ENCODE measurements at places on chromosomes 12 and 14.

- no peak for DNase-seq
These were observed 99.2 kb downstream of the VEZT start for GRCh38 chr12:95316798-95317197.

GRCh38 chr12:12392413-12392812, 35.5 kb downstream of the BORCS5 start:
- DNase-seq = no peak

DNA sequence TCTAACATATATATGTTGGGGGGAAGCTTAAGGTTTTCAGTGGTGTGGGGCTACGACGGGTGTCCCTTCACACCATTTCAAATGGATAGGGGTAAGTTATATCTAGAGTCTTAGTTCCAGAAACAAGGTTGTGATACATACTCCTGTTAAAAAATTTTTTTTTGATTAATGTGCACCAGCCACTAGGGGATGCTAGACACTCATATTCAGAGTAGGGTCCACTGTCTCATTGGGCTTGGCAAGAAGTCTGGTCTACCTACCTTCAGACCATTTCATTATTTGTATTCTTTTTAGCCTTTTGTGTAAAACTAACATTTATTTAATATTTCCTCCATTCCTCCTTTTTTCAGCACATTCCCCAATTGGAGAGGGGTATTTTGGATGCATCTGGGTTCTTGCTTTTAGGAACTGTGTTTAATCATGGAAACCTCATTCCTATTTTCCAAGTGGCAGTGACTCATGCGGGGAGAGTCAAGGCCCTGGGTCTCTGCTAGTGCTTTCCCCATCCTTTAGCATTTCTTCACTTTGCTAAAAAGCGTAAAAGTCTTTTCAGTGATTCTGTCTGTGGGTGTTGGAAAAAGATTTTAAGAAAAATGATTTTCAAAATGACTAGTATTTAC, 33.4 kb downstream of the ANO4 start:
- DNase-seq = no peak

- DNase-seq = no peak
These were observed 67.1 kb upstream of the SLC38A4 start for GRCh38 chr12:46892887-46893286.

- DNase-seq = no peak
These were observed 354.0 kb downstream of the ETNK1 start for GRCh38 chr12:22978962-22979361.

DNA sequence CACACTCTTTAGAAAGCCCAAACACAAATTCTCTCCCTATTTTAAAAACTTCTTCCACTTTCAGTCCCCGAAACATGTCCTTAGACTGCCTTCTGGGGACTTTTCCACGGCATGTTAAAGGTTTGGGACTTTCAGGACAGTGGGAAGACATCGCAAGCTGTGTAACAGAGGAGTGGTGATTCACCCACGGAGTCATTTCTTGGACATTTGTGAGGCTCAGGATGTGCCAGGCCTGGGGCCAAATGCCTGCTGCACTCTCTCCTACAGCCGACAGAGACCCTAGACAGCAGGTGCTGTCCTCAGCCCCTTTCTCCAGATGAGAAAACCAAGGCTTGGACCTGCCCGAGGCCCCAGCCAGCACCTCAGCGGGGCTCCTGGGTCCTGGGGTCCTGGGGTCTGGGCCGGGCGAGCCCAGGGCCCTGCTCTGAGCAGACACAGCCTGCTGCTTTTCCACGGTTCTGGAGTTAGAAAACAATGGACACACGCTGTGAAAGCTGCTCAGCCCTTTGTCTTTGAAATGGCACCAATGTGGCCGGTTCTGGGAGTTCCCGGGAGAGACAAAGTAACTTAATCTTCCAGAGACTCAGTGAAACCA, 370.2 kb upstream of the SFSWAP start:
- no peak for DNase-seq

Measured in activated CD4-positive, CD25-positive, alpha-beta regulatory T cell (primary cell).